ACHN (cell line): ENCODE measurements at places on chromosomes 4 and X.

- no peak for DNase-seq
Observed at GRCh38 chr4:180598281-180598680, 1644.9 kb upstream of the TENM3 start.

- peak; percentile 0 for DNase-seq
Observed at GRCh38 chrX:155179346-155179997, 36.8 kb upstream of the VBP1 start.

- no peak for DNase-seq
Observed at GRCh38 chrX:24672701-24673190, 21.0 kb upstream of the POLA1 start.

- no peak for DNase-seq
Observed at GRCh38 chr4:80078346-80079092, 5.5 kb upstream of the ANTXR2 start.

DNA sequence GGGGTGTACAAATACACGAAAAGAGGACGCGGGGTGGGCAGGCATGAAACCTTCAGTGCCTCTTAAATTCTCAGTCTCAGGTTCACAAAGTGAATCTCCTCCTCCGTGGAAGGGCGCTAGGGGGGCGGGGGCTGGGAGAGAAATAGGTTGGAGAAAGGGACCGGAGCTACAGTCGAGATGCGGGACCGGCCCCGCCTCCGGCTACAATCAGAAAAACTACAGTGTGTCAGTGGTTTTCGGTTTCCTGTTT lies 3.4 kb downstream of the MAML3 start:
- DNase-seq = peak; percentile 72

GRCh38 chr4:1364748-1365147 lies 17.7 kb downstream of the UVSSA start:
- no peak for DNase-seq

DNA sequence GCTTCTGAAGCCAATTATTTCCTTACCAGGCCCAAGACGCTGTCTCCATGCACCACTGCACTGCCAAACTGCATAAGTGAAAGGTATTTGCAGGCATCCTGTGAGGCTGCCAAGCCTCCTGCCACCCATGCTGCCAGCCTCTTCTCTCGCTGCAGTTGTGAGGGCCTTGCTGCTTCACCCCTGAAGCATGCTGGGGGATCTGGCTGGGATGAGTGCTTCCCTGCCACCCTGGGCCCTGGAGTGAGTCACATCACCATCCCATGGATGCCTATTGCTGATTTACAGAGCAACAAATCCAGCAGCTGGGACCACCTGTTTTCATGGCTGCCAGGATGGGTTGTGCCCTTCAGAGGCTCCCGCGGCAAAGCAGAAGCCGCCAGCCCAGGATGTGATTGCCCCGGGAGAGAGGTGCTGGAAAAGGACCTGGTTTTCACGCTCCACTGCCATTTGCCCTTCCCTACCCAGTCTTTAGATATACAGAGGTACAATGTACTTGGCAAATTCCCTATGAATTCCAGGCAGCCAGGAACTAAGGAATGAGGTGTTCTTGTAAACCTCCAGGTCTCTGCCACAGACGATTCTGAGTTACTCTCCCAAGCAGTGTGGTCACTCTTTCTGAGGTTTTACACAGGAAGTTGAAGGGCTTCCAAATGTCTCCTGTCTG lies 41.5 kb upstream of the PTCHD1 start:
- DNase-seq = peak; percentile 85

DNA sequence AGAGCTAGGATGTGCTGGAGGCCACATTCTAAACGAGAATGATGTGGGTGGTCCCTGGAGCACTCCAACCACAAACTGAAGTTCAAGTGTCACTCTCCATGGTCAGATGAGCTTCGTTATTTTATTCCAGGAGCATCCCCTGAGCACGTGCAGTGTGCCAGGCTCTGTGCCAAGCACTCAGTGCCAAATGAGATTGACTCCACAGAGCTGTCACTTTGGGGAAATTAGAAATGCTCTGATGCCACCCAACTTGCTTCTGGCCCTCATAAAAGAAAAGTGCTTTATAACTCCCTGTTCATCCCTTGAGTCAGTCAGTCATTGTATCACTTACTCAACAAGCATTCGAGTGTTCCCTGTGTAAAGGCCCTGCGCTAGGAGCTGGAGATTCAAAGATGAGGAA lies 91.2 kb downstream of the RTL5 start:
- no peak for DNase-seq

- no peak for DNase-seq
Observed at GRCh38 chr4:21184788-21185187, 484.5 kb downstream of the PACRGL start.

- DNase-seq = no peak
Observed at GRCh38 chrX:73818200-73819116, 255.5 kb downstream of the CHIC1 start.

DNA sequence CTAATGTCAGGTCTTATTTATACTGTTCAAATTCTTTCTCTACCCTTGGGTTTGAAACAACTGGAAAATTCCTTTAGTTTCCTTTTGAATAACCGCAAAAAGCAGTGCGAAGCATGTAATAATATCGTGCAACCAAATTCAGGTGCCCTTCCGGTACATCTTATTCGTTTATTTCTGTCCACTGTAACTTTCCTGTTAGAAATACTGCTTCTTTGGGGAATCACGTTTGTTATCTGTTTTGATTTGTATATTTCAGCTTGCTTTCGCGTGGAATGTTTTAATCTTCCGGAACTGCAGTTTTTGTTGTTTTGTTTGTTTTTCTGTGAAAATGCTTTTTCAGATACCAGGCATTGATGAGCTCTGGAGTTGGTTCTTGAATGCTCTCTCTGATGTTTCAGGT lies 85.7 kb upstream of the HPRT1 start:
- DNase-seq = peak; percentile 25

DNA sequence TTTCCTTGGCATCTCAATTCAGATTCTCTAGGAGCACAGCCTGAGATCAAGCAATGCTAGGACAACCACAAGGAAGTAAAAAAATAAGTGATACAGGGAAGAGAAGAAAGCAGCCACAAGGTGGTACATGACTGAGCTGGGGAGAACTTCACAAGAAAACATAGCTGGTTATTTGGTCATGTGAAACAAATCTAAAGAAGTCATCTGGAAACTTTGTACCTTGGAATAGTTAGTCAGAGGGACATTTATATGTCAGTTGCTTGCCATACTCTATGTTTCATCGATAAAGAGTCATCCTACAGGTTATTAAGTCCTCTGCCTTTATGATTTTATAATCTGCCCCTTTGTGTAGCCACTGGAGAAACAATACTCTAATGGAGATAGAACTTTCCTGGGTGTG lies 575.1 kb downstream of the IL15 start:
- no peak for DNase-seq

- peak; percentile 85 for DNase-seq
Observed at GRCh38 chr4:86935853-86936733, 1.3 kb downstream of the AFF1 start.

DNA sequence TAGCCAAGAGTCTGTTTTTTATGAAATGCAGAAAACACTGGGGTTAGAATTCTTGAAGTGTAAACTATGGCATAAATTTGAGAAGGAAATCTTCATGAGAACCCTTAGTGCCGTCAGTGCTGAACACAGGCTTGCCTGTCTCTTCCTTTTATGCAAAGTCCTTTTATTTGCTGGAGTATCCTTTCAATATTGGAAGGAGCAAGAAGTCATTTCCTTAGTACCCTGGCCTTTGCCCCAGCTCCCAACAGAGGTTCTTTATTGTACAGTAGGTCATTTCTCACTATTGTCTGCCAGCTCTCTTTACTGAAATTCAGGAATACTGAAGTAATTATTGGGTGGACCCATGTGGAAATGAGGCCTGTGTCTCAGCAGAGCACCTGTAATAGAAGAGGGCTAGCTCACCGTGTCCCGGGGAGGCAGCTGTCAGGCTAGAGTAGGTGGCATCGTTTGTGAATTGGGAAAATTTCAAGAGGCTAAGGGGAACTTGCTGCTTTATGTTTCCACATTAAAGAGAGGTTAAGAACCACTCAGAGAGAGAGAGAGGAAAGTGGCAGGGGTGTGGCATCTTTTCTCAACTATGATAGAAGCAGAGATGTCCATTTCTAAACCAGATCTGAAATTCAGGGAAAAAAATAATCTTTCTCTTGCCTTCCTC lies 8.7 kb downstream of the FHDC1 start:
- DNase-seq = no peak

DNA sequence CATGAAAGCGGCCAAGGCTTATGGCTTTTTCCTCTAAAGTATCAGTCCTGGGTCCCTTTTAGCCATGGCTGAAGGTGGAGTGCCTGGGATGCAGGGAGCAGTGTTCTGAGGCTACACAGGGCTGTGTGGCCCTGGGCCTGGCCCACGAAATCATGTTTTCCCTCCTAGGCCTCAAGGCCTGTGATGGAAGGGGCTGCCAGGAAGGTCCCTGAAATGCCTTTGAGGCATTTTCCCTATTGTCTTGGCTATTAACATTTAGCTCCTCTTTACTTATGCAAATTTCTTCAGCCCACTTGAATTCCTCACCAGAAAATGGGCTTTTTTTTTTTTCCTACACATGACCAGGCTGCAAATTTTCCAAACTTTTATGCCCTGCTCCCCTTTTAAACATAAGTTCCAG lies 657.0 kb downstream of the DACH2 start:
- no peak for DNase-seq

DNA sequence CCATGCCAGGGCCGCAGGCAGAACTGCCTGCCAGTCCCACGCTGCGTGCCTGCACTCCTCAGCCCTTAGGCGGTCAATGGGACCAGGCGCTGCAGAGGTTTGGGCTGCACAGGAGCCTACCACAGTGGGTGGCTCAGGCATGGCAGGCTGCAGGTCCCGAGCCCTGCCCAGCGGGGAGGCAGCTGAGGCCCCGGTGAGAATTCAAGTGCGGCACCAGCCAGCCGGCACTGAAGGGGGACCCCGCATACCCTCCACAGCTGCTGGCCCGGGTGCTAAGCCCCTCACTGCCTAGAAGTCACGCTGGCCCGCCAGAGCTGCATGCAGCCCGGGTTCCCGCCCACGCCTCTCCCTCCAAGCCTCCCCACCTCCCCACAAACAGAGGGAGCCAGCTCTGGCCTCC lies 302.5 kb upstream of the UGT8 start:
- DNase-seq = no peak

GRCh38 chr4:38069271-38069760 lies 109.1 kb downstream of the PTTG2 start:
- DNase-seq = no peak

- no peak for DNase-seq
Observed at GRCh38 chr4:156615066-156615531, 356.5 kb downstream of the PDGFC start.

DNA sequence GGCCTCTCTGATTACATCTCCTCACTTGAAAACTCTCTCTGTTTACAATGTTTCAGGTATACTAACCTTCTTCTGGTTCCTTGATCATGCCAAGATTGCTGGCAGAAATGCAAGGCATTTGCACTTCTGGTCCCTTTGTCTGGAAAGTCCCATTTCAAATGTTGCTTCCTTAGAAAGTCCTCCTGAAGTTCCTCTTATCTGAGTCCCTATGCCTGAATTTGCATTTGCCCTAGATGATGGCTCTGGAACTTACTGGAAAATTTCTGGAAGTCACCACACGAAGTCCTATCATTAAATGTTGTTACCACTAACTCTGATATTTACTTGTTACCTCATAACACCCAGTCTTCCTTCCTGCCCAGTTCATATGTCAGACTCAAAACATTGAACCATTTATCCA lies 176.4 kb downstream of the EFHC2 start:
- DNase-seq = no peak

DNA sequence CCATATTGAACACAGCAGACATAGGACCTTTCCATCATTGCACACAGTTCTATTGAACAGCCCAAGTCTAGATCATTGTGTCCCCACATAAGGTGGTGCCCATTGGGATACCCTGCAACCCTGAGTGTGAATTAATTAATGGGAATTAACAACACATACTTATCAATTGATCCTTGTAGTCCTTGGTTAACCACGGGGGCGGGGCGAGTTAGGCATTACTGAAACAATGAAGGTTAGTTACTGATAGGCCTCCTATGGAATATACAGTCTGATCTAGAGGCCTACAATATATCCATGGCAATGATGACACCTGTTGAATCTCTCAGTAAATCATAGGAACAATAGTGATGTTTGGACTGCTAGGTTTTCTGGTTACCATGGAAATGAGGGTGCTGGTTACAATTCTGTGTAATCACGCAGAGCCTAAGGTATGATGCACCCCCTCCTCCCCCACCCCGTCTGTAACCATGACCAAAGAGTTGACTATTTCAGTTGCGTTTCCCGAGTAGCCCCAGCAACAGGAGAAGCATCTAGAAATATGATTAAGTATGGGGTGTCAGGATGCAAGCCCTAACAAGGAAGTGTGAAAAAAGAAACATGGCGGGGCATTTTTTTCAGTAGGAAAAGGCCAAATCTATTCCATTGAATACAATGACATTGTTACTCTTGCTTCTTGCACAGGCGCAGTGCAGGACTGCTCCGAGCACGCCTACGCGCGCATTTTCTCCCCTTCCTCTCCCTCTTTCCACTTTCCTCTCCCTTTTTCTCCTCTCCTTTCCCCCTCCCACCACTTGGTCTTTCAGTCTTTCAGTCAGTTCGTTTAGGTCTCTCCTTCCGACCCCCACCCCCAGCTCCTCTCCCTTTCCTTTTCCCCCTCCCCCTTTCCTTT lies 677 bp upstream of the NONO start:
- no peak for DNase-seq

DNA sequence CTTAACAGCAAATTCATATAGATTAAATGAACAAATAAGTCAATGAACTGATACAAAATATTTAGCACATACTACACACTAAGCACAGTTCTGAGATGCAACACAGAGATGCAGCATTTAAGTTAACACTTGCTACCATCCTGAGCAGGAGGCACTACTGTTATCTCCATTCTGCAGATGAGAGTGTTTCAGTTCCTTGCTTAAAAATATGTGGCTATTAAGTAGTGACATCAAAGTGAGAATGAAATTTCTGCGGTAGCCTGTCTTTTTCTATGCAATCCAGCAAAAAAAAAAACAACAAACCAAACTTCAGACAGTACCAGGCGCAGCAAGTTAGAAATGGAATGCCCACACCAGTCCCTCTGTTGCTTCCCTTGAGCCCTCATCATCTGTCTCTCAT lies 90.8 kb downstream of the SHISA3 start:
- no peak for DNase-seq

DNA sequence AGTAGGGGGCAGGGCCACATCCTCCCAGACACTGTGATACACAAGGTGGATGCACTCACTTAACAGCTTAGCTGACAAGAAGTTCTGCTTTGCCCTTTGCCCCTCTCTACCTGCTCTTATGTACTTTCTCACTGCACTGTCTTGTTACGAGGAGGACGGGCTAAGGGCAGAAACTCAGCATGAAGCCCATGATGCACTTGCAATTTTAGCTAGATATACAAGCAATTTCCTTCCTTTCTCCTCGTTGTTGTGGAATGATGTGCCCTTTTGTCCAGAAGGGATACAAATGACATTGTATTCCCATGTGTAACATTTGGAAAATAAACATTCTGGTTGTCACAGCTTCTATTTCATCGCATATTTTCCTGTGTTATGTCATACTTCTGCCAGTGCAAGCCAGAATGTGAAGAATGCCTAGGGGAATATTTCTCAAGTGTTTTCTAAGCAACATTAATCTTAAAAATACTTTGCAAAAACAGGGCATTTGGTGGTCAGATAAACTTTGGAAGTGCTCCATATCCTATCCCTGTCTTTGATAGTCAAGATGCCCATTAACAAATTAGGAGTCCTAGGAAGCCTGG lies 47.2 kb downstream of the MAOA start:
- DNase-seq = no peak
